Esophagus muscularis mucosa (tissue), 4 donors: ENCODE measurements at places on chromosomes 3 and 15. TPM values are rescaled to one million over a fixed set of nuclear protein-coding genes. Genes with fewer than 3 reads are reported as not detected.
A peak's percentile ranks its signal among the peaks of the same experiment; 100 is the strongest.

SST gene
- not detected for total RNA-seq

GRCh38 chr3:4885316-4885715 lies 93.9 kb upstream of the BHLHE40 start:
- no peak overlapping the region for H3K4me3 ChIP-seq
- no peak for DNase-seq
- no peaks in the 10 kb centered on the region for H3K36me3 ChIP-seq
- peaks cover 27% of the 10 kb centered on the region for H3K4me1 ChIP-seq
- H3K27ac ChIP-seq = peak overlapping the region; percentile 9

DNA sequence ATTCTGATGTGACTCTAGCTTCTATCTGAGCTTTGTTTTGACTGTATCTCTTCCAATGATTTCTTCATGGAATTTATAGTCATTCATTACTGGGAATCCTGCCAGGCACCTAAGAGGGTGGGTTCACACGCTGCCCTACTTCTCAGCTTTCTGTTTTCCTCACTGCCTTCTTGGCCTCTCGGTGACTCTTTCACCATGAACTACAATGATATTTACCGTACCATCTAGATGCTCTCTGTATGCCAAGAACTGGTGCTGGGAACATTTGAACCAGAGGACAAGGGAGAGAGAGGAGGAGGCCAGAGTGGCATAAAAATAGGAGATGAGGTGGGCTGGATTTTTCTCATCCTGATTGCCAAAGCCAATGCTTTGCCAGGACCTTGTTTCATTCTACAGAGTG lies 280.0 kb upstream of the P2RY1 start:
- no peak for DNase-seq
- peak overlapping the region; percentile 60 for H3K27ac ChIP-seq
- H3K4me1 ChIP-seq = peaks cover 7% of the 10 kb centered on the region
- no peak overlapping the region for H3K4me3 ChIP-seq
- no peaks in the 10 kb centered on the region for H3K36me3 ChIP-seq

GRCh38 chr3:125602752-125603649 lies 7.7 kb upstream of the OSBPL11 start:
- H3K4me1 ChIP-seq = peaks cover 7% of the 10 kb centered on the region
- no peak for DNase-seq
- H3K27ac ChIP-seq = no peak overlapping the region
- no peaks in the 10 kb centered on the region for H3K27me3 ChIP-seq

DNA sequence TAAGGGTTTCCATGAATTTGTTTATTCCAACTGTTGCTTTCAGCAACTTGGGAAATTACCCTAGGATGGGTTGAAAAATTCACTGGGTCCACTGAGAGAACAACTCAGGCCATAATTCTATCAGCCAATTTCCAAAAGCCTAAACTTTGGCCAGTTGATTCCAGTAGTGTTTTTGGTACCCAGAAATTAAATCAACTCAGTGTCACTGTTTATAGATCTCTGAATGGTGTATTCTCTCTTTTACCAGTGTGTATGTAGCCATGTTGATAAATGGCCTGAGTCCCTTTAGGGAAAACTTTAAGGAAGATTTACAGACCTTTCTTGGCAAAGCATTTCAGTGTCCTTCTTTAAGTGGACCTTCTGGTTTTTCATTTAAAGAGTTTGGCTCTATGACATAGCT lies 636.4 kb downstream of the OTOL1 start:
- H3K27me3 ChIP-seq = no peaks in the 10 kb centered on the region
- no peaks in the 10 kb centered on the region for H3K36me3 ChIP-seq
- no peak overlapping the region for H3K4me3 ChIP-seq
- H3K4me1 ChIP-seq = no peaks in the 10 kb centered on the region

DNA sequence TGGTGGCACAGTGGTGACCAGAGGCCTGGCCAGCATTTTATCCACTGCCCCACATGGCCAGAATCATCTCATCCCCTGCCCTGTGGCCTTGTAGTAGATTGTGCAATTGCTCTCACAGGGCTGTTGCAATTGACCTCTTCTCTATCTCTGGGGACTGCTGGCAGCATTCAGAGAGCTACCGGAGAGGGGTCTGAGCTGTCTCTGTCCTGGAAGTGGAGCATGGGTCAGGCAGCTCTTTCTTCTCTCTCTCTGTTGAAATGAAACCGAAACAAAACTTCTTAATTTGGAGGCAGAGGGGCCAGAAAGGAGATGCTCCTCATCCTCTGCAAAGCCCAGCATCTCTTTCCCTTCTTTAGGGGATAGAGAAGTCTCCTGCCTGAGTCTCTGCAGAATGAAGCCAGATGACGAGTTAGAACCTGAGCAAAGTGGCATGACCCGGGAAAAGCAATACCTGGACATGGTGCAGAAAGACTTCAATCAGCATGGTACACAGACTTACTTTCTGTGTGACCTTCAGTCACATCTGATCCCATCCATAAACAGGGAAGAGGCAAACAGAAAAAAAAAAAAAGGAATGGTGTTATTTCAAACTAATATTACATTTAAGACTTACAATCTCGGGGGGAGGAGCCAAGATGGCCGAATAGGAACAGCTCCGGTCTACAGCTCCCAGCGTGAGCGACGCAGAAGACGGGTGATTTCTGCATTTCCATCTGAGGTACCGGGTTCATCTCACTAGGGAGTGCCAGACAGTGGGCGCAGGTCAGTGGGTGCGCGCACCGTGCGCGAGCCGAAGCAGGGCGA lies 144.5 kb upstream of the BCL6 start:
- H3K27me3 ChIP-seq = no peaks in the 10 kb centered on the region
- no peaks in the 10 kb centered on the region for H3K36me3 ChIP-seq
- DNase-seq = peak; percentile 88
- no peak overlapping the region for H3K27ac ChIP-seq
- H3K4me3 ChIP-seq = no peak overlapping the region

- peak overlapping the region; percentile 62 for H3K27ac ChIP-seq
- no peaks in the 10 kb centered on the region for H3K27me3 ChIP-seq
- H3K4me3 ChIP-seq = peak overlapping the region; percentile 54
- DNase-seq = no peak
These were observed 246.2 kb downstream of the ZBTB20 start for GRCh38 chr3:114900908-114901307.

HYAL1 gene
- total RNA-seq = 8.9 TPM

GRCh38 chr3:7813365-7813764 lies 688.3 kb upstream of the LMCD1 start:
- no peaks in the 10 kb centered on the region for H3K36me3 ChIP-seq
- H3K27ac ChIP-seq = no peak overlapping the region
- no peak overlapping the region for H3K4me3 ChIP-seq
- DNase-seq = no peak
- H3K4me1 ChIP-seq = no peaks in the 10 kb centered on the region
- no peaks in the 10 kb centered on the region for H3K27me3 ChIP-seq

DNA sequence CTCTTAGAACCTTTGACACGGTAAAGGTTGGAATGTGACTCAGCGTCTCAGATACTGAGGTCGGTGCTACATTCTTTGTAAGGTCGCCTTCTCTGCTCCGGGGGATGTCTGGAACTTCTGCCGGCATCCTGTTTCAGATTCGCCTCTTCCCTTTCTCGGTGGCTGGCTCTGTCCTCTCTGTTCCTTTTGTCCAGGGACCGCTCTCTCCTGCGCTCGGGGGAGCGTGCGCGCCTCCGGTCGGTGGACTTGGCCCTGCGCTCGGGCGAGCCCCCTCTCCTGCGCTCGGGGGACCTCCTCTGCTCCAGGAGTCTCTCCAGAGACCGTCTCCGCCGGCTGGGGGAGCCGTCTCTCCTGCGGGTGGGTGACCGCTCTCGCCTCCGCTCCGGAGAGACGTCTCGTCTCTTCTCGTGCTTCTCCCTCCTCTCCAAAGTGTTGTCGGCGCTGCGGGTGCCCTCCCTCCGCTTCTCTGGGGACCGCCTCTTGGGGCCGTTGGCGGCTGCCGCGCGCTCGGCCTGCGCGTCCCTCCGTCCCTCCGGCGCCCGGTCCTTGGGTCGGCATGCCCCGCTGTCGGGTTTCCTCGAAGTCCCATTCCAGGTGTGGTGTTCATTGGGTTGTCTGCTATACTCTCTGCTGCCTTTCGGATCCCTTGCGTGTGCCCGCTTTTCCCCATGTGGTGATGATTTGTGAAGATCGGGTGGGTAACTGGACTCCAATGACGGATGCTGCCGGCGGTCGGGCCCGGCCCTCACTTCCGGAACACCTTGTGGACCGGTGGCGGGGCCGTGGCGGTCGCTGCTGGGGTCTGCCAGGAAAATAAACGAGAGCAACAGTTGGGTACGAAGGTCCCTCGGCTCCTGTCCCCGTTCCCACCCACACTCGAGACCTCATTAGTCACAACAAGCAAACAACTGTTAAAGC lies 668.8 kb upstream of the ADAMTS9 start:
- no peaks in the 10 kb centered on the region for H3K4me1 ChIP-seq
- H3K36me3 ChIP-seq = peaks cover 37% of the 10 kb centered on the region
- no peak overlapping the region for H3K27ac ChIP-seq
- peak overlapping the region; percentile 28 for H3K4me3 ChIP-seq
- H3K27me3 ChIP-seq = no peaks in the 10 kb centered on the region

GRCh38 chr15:41061667-41062066 lies 54.4 kb downstream of the INO80 start:
- no peak for DNase-seq
- no peak overlapping the region for H3K4me3 ChIP-seq
- H3K27me3 ChIP-seq = no peaks in the 10 kb centered on the region

GRCh38 chr3:195458316-195458717 lies 15.5 kb upstream of the ACAP2 start:
- H3K4me3 ChIP-seq = no peak overlapping the region
- H3K36me3 ChIP-seq = no peaks in the 10 kb centered on the region
- H3K27me3 ChIP-seq = no peaks in the 10 kb centered on the region
- DNase-seq = no peak

UQCC5 gene
- 1.3 TPM for total RNA-seq

- H3K27ac ChIP-seq = peak overlapping the region; percentile 50
- no peaks in the 10 kb centered on the region for H3K36me3 ChIP-seq
- H3K4me3 ChIP-seq = peak overlapping the region; percentile 0
- peaks cover 74% of the 10 kb centered on the region for H3K4me1 ChIP-seq
- H3K27me3 ChIP-seq = no peaks in the 10 kb centered on the region
These were observed 84.8 kb downstream of the SMAD3 start for GRCh38 chr15:67150023-67150860.

- H3K4me1 ChIP-seq = peaks cover 6% of the 10 kb centered on the region
- H3K27me3 ChIP-seq = no peaks in the 10 kb centered on the region
- no peak for DNase-seq
- no peaks in the 10 kb centered on the region for H3K36me3 ChIP-seq
- H3K4me3 ChIP-seq = no peak overlapping the region
These were observed 9.8 kb downstream of the SCG5 start for GRCh38 chr15:32651229-32651837.

DNA sequence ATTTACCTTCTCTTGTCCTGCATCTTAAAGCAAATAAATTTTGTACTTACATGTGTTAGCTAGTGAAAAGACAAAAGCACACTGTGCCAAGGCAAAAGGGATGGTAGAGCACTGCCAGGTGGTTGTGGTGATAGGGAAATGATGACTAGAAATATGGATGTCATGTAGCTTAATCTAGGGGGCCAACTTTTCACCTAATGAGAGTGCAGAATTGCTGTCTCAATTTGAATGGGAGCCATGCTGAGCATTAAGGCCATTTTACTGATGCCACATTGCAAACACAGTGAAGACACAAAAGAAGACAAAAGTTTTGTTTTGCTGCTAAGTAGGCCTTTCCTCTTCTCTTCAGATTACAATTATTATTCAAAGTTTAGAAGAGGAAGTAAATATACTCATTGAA lies 274.7 kb downstream of the PDCD6IP start:
- H3K27ac ChIP-seq = no peak overlapping the region
- no peak overlapping the region for H3K4me3 ChIP-seq
- H3K4me1 ChIP-seq = no peaks in the 10 kb centered on the region
- H3K27me3 ChIP-seq = no peaks in the 10 kb centered on the region
- H3K36me3 ChIP-seq = no peaks in the 10 kb centered on the region

GRCh38 chr3:71011565-71012287 lies 571.8 kb downstream of the FOXP1 start:
- peaks cover 81% of the 10 kb centered on the region for H3K4me1 ChIP-seq
- H3K27ac ChIP-seq = peak overlapping the region; percentile 78
- H3K36me3 ChIP-seq = peaks cover 12% of the 10 kb centered on the region
- no peak overlapping the region for H3K4me3 ChIP-seq
- no peak for DNase-seq

C3orf20 gene
- not detected for total RNA-seq
